ENCODE measurements at places on chromosomes 2 and 18. TPM values are rescaled to one million over a fixed set of nuclear protein-coding genes. Genes with fewer than 3 reads are reported as not detected.

GRCh38 chr2:120798567-120799247 lies 63.0 kb downstream of the GLI2 start:
- no peak for DNase-seq

- no peak for DNase-seq
Observed at GRCh38 chr2:169065864-169066517, 3.4 kb upstream of the DHRS9 start.

The IL1A gene
- polyA plus RNA-seq = 0.51 TPM

GRCh38 chr2:195666113-195666712 lies 9.2 kb downstream of the SLC39A10 start:
- no peak for DNase-seq

- DNase-seq = no peak
Observed at GRCh38 chr2:219633276-219634065, 6.0 kb downstream of the SLC4A3 start.
